ENCODE measurements at places on chromosomes 11 and 22.

GRCh38 chr11:47916361-47916841 is 64.0 kb upstream of the PTPRJ start:
- no peak for DNase-seq

- DNase-seq = no peak
Measured at GRCh38 chr22:50177537-50178470, 7.3 kb downstream of the PANX2 start.

DNA sequence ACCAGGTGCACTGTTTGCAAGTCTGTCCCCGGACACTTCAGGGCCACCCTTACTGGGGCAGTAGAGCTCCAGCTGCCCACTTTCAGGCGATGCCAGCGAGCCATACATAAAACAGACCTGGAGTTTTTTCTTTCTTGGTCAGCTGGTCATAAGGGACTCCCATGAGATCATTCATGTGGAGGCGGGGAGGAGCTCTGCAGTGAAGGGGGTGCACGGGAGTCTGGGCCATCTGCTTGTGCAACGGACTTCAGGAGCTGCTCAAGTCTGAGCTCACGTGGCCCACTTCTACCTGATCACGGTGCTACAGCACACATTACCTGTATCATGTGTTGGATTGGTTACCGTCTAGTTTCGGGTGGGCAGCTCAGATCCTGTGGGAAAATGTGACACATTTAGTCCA is 9.2 kb upstream of the MRGPRF start:
- no peak for DNase-seq

DNA sequence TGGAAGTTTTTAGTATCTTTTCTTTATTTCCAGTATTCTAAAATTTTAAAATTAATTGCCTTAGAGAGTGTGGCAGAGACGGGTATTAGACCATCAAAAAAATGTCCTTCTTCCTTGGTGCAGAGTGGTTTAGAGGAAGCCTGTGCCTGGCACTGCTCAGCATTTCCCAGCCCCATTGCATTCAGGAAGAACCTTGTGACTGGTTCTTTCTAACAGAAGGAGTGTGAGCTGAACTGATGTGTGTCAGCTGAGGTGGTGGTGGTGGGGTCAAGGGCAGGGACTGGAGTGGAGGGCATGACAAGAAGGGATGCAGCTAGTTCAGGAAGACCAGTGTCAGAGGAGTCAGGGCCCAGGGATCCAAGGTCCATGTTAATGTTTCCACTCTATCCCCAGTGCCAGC is 58.7 kb upstream of the FDX1 start:
- no peak for DNase-seq

DNA sequence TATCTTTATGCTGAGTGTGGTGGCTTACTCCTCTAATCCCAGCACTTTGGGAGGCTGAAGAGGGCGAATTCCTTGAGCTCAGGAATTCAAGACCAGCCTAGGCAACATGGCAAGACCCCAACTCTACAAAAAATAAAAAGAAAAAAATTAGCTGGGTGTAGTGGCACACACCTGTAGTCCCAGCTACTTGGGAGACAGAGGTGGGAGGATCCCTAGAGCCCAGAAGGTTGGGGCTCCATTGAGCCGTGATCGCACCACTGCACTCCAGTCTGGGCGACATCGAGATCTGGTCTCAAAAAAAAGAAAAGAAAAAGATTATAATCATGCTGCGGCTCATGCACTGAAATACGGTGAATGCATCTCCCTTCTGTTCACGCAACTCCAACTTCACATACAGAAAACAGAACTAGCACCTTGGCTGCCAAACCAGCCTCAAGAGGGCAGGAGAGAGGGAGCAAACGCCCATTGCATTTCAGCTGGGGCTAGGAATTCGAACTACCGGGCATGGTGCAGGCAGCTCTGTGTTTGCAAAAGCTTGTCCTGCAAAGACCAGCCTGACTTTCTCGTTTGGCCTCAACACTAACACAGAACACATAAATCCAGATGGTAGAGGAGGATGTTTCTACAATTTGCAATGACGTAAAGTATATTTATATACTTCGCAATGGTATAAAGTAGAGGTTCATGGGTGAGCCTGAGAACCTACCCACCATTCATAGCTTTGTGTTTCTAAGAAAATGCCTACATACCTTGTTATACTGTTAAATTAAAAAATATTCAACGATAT is 6.3 kb upstream of the SYNGR1 start:
- DNase-seq = peak; percentile 64

DNA sequence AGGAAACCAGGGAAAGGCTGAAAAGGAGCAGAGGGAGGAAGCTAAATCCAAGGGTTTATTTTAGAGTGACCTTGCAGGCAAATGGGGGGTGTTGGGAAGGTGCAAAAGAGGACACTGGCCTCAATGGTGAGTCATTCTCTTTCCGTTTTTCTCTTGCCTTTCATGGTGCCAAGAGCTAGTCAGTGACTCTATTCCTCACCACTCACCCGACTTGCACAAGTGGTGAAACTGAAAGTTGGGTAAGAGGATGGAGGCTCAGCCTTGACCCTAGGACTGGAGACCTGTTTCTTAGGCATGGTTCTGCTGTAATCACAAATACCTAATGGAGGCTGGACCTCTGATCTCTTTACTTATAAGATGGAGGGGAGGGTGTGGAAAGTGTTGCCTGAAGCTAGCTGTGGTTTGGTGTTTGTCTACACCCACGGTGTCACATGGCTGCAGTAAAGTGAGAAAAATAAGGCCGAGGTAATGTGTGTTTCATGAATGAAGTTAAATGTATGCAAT is 67.3 kb upstream of the CREB3L1 start:
- no peak for DNase-seq

- peak; percentile 78 for DNase-seq
Measured at GRCh38 chr11:124740277-124740882, 638 bp downstream of the NRGN start.

DNA sequence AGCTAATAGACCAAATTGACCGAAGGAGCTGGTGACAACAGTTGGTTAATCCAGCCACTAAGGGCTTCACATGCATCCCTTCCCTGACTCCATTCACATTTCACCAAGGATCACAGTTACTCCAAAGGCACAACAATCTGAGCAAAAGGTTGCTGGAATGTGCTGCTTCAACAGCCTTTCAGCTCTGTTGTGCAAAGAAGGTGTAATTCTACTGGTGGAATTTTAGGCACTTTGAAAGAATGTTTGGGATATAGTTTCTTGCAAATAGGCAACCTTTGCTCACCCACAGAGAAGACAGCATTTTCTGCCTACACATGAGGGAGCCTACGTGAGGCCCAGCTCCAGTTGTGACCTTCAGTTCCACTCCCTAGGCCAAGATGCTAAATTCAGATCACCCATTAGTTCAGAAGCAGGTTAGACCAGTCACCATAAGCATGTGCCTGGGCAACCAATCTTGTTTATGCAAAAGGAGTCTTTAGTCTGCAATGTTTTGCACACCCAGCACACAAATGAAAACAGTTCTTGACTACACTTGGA is 21.6 kb upstream of the FCHSD2 start:
- no peak for DNase-seq

DNA sequence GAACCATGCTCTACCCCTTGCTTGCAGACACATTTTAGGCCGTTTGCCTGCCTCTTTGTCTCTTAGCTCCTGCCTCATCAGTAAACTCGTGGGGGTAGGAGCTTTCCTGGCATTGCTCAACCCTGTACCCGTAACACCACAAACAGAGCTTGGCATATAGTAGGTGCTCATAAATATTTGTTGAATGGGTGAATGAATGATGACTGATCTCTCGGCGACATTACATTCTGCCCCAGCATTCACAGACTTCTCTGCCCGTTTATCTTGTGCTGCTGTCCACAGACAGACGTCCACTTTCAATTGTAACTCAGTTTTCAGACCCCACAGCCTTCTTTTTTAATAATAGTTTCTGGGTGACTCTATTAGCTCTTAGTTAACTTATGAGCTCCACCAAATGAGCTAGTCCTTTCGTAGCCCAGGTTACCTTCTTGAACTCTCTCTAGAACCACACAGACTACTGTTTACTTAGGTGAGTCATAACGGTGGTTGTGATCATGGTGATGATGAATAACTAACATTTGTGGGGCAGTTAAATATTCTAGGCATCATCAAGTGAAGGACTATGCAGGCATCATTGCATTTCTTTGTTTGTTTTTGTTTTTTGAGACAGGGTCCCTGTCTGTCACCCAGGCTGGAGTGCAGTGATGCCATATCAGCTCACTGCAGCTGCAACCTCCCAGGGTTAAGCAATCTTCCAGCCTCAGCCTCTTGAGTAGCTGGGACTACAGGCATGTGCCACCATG is 188.4 kb downstream of the ADAMTS15 start:
- DNase-seq = no peak

- no peak for DNase-seq
Measured at GRCh38 chr11:76666830-76667229, 3.7 kb downstream of the LRRC32 start.

GRCh38 chr11:119335091-119335654 is 846 bp downstream of the RNF26 start:
- DNase-seq = no peak

DNA sequence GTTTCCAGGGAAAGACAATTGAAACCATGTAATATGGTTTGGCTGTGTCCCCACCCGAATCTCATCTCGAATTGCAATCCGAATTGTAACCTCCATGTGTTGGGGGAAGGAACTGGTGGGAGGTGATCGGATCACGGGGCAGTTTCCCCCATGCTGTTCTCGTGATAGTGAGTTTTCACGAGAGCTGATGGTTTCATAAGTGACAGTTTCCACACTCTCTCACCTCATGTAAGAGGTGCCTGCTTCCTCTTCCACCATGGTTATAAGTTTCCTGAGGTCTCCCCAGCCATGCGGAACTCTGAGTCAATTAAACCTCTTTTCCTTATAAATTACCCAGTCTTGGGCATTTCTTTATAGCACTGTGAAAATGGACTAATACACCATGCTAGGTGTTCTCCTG is 148.3 kb upstream of the CADM1 start:
- DNase-seq = no peak

DNA sequence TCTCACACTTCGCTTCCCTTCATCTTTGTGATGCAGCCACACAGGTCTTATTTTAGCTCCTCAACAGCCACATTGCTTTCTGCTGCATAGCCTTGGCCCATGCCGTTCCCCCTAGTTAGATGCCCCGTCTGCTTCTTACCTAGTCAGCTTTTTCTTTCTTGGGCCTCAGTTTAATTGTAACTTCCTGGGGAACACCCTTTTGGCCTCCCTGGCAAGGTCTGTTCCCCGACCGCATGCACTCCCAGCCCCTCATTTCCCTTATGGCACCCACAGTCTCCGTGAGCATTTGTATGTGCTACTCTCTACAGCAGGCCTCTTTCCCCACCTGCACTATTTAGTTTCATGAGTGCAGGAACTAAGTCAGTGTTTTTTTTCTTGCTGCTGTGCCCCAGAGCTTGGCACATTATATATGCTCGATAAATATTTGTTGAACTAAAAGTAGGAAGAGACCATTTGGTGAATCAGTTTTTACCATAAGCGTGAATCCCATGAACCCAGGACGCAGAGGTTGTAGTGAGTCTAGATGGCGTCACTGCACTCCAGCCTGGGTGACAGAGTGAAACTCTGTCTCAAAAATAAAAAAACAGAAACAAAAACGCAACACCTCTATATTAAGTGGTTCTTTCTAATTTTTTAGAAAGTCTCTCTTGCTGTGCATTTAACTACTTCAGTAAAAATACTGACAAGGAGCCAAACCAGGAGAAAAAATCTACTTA is 38.5 kb downstream of the TNRC6B start:
- no peak for DNase-seq

- peak; percentile 52 for DNase-seq
Measured at GRCh38 chr11:115941481-115941993, 437.3 kb upstream of the CADM1 start.

DNA sequence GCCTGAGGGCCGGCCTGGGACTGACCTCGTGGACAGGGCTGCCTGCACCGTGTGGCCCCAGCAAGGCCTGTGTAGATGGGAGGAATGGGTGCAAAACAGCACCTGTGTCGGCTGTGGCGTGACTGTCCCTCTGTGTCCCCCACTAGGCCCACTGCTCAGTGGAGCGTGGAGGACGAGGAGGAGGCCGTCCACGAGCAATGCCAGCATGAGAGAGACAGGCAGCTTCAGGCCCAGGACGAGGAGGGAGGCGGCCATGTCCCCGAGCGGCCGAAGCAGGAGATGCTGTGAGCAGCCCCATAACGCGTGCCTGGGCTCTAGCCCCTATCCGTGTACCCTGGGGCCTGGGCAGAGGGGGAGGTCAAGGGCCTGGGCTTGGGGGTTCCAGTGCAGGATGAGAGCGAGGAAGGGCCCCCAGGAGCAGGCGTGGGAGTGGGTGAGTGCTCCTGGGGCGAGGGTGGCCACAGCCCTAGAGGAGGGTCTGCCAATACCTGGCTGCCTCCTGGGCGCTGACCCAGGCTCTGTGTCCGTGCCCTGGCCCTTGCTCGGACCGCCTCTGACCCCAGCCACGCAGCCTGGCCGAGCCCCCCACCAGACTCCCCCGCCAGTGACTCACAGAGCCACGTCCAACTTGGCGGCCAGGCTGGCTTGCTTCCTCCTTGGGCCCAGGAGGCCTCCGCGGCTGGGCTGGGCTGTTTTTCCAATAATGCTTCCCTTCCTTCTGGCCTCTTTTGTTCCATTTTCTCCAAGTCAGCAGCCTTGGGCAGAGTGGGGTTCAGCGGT is 11.6 kb downstream of the PRR33 start:
- DNase-seq = no peak

DNA sequence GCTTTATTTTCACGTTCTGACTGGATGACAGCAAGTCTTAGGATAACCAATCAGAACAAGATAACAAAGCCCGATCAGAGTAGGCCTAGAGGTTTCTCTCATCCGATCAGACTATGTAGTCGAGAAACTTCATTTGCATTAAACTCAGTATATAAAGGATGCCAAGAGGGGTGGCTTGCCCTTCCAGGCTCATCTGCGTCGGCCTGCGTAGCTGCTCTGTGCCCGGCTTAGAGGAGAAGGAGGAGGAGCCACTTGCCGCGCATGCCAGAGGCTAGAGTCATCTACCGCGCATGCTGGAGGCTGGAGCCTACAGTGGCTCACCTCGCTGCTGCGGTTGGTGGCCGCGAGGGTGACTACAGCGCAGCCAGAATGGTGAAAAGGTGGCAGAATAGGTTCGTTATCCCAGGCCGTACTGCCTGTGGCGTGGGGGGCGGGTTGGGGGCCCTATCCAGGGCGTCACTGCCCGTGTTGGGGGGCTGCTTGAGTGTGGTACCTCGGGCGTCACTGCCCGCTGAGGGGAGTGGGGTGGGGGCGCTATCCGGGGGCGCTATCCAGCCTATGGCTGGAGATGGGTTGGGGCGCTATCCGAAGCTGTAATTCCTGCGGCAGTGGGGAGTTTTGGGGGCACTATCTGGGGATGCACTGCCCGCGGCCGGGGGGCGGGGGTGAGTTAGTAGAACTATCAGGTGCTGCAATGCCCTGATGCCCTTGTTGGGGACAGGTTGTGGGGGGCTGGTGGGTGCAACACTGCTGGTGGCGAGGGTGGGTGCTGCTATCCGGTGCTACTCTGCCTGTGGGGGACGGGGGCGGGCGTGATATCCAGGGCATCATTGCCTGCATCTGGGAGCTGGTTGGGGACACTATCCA is at the start of gene RFPL2:
Gene RFPL2 (minus strand): TSS at position 218 of the 867 bp plus-strand sequence. CDS start 2,622 bp downstream, outside the sequence.
- DNase-seq = peak; percentile 57

Measured in stimulated activated CD8-positive, alpha-beta memory T cell treated with anti-CD3 and anti-CD28 coated beads, Interleukin-4, amount 100 ng/mL, for 48 hours (primary cell).